ENCODE measurements at places on chromosomes 6 and 20.

- DNase-seq = no peak
Measured at GRCh38 chr6:149065658-149066556, 251.6 kb upstream of the TAB2 start.

DNA sequence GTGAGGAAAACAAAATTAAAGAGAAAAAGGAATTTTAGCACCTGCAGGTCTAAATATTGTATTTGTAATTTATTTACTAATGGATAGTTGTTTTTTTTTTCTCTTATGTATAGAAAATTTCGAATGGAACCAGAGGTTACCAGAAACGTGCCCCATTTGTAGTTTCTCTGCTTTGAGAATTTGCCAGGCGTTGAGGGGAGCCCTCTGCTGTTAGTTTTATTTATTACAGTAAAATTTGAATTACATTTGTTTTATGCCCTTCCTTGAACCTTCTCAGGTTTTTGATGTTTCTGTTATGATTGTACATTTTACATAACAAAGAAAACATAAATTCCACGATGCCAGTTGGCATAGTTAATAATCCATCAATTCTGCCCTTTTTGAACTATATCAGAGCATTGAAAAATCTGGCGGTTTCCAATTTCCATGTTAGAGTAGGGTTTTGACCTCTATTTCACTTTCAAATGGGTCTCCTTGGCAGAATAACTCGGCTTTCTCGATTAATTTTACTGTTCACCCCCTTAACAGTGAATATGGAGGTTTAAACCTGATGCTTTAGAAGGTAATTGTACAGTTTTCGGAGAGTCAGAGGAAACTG lies 35.1 kb upstream of the RFPL4B start:
- no peak for DNase-seq

DNA sequence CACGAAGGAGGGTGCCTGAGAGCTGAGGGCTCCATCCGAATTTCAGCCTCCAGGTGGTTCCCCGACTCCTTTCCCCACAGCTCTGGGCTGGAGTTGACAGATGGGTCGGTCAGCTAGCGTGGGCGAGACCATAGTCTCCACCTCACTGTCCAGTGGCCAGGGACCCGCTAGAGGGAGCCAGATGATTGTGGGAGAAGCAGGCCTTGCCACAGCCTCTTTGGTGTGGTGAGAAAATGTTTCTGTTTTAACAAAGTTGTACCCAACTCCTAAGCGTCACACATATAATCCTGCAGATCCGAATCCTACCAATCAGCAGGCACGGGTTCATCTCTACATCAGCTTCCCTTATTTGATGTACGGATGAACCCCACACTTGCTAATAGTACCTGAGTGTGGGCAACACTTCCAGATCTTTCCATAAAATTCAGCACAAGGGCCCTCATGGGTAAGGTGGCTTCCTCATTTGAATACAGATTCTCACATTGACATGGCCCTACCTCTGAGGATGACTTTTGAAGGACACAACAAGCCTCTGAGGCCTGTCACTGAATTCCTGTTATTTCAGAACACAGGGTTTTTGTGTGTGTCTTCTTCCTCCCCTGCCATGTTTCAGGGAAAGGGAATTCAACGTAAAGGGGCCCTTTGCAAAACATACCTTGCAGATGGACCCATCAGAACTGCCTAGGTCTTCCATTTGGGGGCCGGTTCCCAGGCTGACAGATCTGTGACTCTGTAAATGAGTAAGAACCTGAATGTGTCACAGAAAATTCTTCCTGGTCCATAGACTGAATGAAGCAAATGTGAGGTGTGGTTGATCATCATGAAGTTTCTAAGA lies 103.2 kb upstream of the DUSP22 start:
- DNase-seq = peak; percentile 76

- DNase-seq = no peak
Measured at GRCh38 chr20:3312940-3313682, 74.1 kb upstream of the SLC4A11 start.

DNA sequence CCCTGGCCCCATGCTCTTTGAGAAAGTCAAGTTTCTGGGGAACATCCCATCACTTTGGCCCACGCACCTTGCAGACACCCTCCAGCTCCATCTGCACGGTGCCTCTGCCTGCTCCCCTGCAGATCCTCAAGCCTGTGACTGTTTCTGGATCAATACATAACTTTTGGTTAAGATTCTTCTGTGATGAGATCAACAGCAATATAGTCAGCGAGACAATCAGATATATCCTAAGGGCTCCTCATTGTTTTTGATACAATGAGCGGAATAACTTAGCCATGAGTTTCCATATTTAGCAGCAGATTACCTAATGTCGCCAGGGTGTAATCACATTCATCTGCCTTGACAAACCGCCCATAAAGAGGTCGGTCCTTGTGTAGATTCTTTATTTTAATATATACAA lies 109.3 kb upstream of the MTHFD1L start:
- DNase-seq = no peak

GRCh38 chr6:167565884-167566599 lies 241.2 kb downstream of the TTLL2 start:
- no peak for DNase-seq

DNA sequence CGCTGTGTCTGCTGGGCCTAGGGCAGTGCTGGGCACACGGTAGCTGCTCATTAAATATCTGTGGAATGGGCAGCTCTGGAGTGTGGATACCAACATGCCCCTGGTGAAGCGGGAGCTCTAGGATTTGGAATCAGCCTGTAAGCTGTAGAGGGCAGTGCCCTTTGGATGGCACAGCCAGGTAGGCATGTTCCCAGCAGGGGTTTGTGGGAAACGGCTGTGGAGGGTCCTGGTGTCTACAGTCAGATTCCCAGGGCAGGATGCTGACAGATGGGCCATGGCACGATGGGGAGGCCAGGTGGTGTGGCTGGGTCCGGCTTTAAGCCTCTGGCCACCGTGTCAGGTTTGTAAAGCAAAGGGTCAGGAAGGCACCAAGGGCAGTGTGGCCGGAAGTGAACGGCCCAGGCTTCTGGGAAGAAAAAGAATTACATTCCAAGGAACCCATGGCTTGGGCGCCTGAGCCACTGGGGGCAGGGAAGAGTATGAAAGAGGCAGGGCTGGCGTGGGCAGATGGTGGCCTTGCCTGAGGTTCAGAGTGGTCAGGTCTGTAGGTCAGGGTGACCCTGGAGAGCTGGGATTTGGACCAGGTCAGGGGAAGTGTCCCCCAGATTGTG lies 44.8 kb downstream of the UBE2V1 start:
- no peak for DNase-seq

- DNase-seq = no peak
Measured at GRCh38 chr6:166648846-166649245, 21.8 kb upstream of the RPS6KA2 start.

DNA sequence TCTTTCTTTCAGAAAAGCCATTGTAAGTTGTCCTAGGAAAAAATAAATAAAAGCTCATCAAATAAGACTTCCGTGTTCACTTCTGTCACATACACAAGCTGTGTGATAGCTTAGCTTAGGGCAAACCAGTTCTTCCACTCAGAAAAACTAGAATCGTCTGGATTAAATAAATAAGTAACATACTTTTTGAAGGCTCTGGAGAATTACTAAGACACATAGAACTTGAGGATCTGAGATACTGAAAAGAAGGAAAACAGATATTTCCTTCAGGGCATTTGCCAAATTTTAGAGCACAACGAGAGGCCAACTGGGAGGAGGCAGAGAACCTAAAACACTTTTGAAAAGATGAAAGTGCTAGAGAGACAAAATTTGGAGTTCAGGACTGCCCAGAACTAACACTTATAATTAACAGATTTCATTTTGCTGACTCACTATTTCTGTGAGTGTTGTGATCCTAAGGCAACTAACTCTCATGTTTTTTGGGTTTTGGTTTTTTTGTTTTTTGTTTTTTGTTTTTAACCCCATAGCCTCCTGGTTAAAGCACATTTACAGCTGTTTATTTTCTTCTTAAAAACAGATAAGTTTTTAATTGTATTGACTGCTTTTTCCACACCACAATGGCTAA lies 38.7 kb upstream of the THEMIS start:
- DNase-seq = no peak

DNA sequence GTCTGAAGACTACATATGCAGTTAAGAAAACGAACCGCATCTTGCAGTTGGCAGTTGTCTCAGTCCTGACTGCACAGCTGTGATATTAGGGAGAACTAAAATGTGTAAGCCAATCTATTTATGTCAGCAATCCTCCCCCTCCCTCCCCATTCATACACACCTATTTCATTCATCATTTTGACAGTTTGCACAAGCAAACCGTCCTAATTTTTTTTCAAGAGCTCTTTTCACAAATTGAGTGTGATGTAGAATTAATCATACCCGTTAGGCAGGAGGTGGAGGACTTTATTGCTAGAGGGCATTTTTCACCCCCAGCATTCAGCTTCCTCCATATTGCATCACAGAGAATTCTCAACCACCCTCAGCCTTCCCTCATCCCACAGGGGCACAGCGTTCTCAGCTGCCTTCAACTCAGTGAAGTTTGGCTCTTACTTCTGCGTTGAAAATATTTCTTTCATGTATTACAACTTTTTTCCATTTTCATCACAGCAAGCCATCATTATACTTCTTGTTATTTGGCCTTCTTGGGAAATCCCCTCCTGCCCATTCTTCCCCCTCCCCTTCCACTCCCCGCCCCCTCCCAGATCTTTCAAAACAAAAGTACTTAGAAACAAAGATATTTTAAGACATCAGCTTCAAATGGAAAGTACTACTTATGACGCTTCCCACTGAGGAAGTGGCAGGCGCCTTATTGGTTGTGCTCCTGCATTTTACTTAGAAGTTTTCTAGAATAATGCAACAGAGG lies 37.5 kb downstream of the NOX3 start:
- peak; percentile 65 for DNase-seq

GRCh38 chr6:47083586-47084047 lies 41.5 kb upstream of the ADGRF1 start:
- no peak for DNase-seq

DNA sequence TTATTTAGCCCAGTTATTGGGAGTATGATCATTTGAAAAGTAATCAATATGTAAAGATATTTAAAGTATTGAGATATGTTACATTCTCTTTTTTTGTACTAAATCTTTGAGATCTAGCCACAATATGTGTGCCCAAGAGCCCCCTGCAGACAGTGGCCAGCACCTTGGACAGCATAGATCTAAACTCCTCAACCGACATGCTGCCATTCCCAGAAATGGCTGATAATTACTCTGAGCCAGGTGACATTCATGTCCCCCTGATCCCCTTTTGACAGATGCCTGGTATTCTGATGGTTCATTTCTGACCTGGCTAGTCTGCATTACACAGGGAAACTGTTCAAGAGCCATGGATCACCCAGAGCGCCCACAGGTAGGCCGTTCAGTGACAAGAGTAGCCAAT lies 177.1 kb downstream of the ZDHHC14 start:
- no peak for DNase-seq

- no peak for DNase-seq
Measured at GRCh38 chr6:65229825-65230224, 477.2 kb downstream of the EYS start.

- no peak for DNase-seq
Measured at GRCh38 chr20:60332523-60332922, 374.3 kb downstream of the CDH26 start.

DNA sequence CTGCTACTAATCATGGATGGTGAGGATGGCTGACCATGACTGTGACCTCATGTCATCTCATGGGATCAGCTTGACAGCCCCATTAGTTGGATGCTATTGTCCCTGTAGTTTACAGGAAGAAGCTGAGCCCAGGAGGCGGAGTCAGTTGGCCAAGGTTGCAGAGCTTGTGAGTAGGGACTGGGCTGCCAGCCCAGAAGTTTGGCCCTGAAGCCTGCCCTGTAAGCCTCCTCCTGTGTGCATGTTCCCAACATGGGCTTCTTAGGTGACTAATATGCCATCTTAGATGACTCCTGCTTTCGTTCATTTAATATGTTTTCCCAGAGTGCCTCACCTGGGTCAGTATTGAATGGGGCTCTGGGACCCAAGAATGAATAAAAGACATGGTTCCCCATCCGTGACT lies 6.9 kb downstream of the EDN3 start:
- DNase-seq = no peak

- no peak for DNase-seq
Measured at GRCh38 chr20:50251992-50252511, 61.4 kb downstream of the CEBPB start.

DNA sequence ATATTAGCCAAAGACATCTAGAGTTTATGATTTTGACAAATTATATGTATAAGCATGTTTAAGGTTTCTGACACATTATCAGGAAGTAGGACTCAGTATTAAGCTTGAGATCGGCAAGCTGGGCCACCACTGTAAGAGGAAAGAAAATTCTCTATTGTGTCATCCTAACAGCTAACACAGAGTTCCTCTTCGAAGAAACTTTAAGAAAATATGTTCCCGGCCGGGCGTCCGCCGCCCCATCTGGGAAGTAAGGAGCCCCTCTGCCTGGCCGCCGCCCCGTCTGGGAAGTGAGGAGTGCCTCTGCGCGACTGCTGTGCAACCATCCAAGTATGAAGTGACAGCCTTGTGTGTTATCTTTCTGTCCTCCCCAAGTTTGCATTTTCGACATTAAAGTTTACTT lies 23.0 kb downstream of the USP49 start:
- no peak for DNase-seq

- DNase-seq = peak; percentile 62
Measured at GRCh38 chr6:28281288-28282064, at the start of gene PGBD1. Gene PGBD1, plus strand, starts transcription at chr6:28281572. Its CDS starts 2,242 bp downstream, at chr6:28283814.

DNA sequence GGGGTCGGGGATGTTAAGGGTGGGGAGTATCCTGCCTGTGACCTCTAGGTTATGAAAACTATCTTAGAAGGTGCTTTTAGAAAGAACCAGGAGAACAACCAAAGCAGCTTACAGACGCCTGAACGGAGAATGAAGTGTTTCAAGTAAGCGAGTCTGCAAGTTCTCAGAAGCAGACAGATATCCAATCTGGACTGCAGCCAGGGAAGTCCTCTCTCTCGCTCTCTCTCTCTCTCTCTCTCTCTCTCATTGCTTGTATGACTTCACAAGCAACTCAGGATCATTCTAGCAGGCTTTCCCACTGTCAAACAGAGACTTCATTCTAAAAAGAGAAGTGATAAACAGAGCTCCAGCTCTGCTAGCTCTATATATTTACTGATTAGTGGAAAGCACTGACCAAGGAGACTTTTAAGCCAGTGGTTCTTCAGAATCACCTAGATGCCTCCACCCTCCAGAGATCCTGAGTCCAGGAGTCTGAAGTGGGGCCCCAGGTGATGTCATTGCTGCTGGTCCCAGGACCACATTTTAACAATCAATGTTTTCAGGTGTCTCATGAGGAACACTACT lies 6.0 kb downstream of the TCF21 start:
- DNase-seq = no peak

- DNase-seq = no peak
Measured at GRCh38 chr6:163804991-163805390, 390.5 kb downstream of the QKI start.

DNA sequence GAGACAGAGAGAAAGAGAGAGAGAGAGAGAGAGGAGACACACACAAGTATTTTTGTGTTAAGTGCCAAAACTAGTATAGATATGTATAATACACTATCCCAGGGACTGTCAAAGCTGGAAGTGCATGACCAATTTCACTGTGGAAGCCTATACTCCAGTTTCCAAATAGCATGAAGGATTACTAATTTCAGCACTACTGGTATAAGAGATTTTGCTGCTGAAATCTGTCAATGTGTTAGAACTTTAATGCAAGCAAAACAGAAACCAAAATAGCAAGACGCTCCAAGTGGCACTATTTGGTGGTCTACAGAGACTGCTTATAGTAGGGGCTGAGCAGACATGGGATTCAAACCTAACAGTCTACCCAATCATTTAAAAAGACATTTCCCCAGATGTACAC lies 284.8 kb downstream of the BTBD9 start:
- no peak for DNase-seq
